ENCODE measurements at places on chromosomes 11 and 22. TPM values are rescaled to one million over a fixed set of nuclear protein-coding genes. Genes with fewer than 3 reads are reported as not detected.

- DNase-seq = no peak
These were observed 67.9 kb downstream of the MCM5 start for GRCh38 chr22:35467681-35468434.

DNA sequence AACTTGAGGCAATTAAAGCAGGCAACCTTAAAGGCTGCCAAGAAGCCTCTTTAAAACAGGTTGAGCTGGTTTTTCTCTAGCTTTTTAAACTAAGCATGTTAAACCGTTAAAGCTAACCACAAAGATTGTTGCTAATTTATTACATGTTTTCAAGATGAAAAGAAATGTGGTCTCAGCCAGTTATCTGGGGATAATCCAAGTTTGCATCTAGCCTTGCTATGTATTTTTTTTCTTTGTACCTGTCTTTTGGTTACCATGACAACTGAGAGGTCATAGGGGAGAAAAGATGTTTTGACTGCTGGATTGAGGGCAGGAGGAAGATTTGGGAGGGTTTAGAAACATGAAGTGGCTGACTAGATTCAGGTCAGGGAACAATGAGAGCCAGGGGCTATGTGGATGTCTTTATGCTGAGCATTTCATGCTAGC lies 19.2 kb upstream of the PGM2L1 start:
- peak; percentile 56 for DNase-seq

DNA sequence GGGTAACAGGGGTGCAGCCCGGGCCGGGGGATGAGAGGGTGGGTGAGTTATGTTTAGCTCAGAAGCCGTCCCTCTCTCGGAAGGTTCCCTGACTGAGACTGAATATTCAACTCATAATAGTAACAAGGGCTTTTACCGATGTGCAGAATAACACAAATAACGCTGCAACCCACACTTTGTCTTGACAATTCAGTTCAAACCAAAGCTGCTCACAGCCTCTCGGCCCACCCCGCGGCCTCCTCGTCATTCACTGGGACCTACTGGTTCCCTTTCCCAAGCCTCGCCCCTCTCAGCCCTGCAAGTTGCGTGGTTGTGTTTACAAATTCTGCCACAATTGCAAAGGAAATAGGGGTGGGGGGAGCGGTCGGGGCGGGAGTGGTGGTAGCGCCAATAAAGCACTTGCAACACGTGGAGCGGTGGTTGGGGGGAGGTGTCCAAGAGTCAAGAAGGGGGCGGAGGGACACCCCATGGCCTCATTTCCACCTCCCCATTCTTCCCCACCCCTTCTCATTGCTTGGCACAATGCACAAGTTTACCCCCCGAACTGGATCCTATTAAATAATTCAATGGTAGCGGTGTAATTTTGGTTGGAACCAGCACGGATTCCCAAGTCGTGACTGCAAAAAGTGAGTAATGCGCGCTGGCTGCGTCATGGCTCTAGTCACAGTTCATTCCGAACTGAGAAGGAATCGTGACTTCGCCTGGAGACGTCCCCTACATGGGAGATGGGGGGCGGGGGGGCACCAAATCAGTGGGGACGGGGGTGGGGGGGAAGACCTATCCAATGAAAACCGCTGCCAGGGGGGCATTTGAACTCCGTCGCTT lies 102.0 kb upstream of the HSD17B12 start:
- no peak for DNase-seq

The P2RY2 gene
- 2.3 TPM for total RNA-seq

DNA sequence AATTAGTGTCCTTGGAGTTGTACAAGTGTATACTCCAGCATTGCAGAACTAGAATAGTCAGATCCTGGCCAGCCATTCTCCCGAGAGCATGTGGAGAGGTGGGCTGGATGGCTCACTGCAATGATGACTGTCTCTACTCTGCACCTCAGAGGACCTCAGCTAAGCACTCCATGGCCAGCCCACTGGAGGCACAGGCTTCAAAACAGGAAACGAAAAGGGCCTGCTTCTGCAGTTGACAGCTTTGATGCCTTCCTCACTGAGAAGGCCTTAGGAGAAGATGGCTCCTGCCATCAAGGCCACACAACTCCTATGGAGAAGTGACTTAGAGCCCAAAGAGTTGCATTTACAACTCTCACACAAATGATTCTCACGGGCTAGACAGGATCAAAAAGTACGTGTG lies 9.1 kb downstream of the POLD4 start:
- DNase-seq = no peak

The TH gene
- total RNA-seq = 1.6 TPM

The HSPB2 gene
- 1.6 TPM for total RNA-seq

The KDM4E gene
- total RNA-seq = not detected

DNA sequence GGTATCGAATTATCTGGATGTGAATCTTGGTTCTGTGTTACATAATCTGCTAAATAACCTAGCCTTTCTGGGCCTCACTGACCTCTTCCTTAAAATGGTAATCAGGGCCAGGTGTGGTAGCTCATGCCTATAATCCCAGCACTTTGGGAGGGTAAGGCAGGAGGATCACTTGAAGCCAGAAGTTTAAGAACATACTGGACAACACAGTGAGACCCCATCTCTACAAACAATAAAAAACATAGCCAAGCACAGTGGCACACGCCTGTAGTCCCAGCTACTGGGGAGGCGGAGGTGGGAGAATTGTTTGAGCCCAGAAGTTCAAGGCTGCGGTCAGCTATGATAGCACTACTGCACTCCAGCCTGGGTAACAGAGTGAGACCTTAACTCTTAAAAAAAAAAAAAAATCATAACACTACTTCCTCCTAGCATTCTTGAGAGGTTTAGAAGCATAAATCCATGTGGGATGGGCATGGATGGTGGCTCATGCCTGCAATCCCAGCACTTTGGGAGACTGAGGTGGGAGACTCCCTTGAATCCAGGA lies 72.5 kb downstream of the C11orf65 start:
- DNase-seq = no peak

DNA sequence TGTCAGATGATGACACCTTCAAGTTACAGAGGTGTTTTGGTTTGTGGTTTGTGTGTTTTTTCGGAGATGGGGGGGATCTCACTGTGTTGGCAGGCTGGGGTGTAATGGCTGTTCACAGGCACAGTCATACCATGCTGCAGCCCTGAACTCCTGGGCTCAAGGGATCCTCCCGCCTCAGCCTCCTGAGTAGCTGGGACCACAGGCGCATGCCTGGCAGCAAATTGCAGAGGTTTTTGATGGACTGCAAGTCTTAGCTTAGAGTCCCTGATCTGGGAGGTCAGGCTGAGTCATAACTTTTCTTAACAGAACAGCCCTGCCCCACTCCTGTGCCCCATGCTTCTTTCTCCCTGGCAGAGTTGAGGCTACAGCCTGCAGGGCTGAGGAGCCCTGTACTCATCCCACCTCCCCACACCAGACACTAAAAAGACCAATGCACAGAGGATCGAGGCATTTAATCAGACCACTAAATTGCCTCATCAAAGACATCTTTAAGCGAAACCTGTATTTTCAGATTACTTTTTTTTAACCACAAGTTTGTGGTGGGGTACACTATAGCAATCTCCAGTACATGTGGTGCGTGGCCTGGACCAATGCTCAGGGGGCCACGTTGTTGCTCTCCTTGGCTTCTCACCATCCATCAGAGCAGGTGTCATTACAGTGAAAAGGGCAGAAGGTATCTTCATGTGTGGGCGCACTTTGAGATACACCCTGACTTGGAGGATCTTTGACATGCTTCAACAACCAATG lies 17.1 kb upstream of the ADORA2A start:
- no peak for DNase-seq

DNA sequence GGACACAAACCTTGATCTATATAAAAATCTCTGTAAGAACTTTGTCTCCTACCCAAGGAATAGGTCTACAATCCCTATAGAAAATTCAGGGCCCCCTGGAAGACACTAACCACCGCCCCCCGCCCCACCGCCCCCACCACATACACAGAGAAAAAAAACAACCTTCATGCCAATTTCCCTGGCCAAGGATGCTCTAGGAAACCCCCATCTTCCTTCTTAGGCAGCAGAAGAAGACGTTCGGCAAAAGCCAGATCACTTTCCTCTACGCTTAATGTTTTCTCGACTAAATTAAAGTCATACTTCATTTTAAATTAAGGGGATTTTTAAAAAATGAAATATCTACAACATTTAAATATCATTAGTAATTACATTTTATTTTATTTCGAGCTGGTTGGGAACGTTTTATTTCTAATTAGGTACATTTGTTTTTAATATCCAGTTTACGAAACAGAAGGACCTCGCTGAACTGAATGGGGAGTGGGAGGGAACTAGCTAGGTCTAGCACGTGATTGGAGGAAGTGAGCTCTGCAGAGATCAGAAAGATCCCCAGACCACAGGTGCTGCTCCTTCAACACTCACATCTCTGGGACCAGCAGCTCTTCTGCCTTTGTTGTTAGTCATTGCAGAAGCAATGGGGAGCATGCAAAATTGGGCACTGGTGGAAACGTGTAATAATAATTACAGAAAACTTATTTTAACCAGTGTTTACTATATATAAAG lies 472.3 kb downstream of the MN1 start:
- DNase-seq = no peak

The CRACR2B gene
- 5.9 TPM for total RNA-seq

DNA sequence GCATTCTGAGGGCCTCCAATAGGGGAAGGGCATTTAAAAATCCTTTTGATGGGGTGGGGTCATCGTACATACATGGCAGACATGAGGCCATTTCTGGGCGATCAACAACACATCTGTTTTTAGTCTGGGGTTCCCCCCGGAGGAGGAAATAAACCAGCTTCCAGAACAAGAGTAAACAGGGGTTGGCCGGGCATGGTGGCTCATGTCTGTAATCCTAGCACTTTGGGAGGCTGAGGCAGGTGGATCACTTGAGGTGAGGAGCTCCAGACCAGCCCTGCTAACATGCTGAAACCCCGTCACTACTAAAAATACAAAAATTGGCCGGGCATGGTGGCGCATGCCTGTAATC lies 12.0 kb downstream of the PRSS23 start:
- no peak for DNase-seq

DNA sequence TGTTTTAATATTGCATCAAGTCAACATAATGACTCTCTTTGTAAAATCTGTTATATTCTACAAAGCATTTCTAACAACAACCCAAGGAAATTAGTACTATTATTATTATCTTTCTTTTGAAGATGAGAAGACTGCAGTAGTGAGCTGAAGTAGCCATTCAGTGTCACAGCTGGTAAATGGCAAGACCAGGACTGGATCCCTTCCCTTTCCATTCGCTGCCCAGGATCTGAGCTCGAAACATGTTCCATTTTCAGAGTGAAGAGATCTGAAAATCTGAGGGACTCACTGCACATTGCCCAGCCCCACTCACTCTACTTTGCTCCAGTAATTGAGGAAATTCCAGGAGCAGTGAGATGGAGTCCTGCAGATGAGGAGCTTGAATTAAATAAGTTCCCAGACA lies 240.0 kb upstream of the BLID start:
- DNase-seq = no peak

DNA sequence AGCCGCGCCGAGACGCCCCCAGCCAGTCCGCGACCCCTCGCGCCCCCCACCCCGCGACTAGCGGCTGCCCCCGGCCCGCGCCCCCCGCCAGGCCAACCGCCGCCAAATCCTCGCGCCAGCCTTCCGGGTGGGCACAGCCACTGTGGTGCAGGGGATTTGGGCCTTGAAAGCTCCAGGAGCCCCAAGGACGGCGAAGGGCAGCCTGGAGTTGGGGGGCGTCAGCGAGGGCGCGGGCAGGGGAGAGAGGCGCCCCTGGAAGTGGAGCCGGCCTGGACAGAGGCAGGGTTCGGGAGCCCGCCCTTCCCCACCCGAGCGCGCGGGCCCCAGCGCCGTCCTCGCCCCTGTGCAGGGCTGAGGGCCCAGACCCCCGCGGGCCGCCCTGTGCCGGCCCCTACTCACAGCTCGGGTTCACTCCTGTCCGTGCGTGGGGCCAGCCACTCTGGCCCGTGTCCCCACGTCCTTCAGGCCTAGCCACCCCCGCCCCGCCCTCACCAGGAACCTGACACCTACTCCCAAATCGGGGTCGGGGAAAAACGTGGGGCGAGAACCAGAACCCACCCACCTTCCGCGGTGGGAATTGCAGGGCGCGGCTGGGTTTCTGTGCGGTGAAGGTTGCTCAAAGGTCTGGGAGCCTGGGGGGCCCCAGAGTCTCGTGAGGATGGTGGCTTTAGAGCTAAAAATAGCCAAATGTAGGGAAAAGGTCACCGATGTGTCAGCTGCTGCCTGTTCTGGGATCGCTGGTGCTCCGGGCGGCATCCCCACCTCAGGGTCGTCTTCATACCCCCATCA lies at the start of gene CPT1B:
CPT1B (minus strand) TSS at position 441 of the 789 bp plus-strand sequence. CDS start 512 bp downstream, outside the sequence.
- DNase-seq = no peak

DNA sequence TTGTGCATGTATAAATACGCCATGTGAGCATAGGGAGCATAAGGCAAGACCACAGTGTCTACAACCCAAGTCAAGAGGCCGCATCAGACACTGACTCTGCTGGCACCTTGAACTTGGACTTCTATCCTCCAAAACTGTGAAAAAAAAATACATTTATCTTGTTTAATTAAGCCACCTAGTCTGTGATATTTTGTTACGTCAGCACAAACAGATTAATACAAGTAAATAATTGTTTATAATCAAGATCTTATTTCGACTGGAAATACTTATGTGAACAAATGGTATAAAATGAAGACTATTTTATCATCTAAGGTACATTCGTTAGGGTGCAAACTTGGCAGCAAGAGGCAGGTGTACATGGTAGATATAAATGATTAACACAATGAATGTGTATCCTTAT lies 599.3 kb upstream of the LRRC4C start:
- no peak for DNase-seq

The SCGB1C1 gene
- total RNA-seq = not detected

- DNase-seq = no peak
These were observed 6.3 kb upstream of the KCNJ5 start for GRCh38 chr11:128884703-128885338.

The PRDM11 gene
- total RNA-seq = 13.7 TPM

- no peak for DNase-seq
These were observed 1.5 kb upstream of the RPS6KA4 start for GRCh38 chr11:64357446-64357845.

DNA sequence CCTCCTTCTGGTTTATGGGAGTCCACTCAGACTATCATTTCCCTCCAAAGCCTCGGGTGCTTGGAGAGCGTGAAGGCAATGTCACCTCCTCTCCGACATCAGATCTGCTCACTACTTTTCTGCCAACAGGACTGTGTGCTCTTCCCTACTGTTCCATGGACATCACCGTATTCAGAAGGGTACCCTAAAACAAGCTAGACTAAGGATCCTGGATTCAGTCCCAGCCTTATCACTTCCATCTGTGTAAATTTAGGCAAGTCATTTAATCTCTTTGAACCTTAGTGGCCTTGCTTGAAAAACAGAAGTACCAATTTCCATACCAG lies 78.2 kb downstream of the KCNC1 start:
- no peak for DNase-seq

The OR10V1 gene
- total RNA-seq = not detected

The UBXN1 gene
- total RNA-seq = 34.5 TPM

The PGA3 gene
- 1.3 TPM for total RNA-seq

All from urinary bladder (tissue), 4 donors.